ENCODE measurements at places on chromosomes 3 and 15. TPM values are rescaled to one million over a fixed set of nuclear protein-coding genes. Genes with fewer than 3 reads are reported as not detected.

GRCh38 chr3:177106184-177106583 is 91.1 kb downstream of the TBL1XR1 start:
- DNase-seq, result no peak

DNA sequence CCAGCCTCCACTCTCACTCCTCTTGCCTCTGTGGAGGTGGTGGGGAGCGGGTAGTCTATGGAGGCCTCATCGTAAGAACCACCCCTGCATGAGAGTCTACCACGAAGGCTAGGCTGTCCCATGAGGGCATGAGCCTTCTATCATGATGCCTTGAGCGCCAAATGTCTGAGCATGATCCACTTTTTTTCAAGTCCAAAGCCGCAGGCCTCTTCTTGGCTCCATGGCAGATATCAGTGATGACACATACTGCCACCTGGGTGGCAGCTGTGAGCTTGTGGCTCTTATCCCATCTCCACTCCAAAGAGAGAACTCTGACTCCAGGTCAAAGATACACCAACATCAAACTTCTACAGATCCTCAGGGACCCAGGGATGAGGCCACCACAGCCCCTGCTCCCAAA is 13.5 kb downstream of the POC1A start:
- DNase-seq, result no peak

The MESP2 gene
- 0.99 TPM for total RNA-seq

The SLC2A2 gene
- not detected for total RNA-seq

- DNase-seq, result no peak
Measured at GRCh38 chr3:41212088-41212487, 12.8 kb downstream of the CTNNB1 start.

GRCh38 chr15:29091666-29092065 is 178.0 kb downstream of the NSMCE3 start:
- no peak for DNase-seq

DNA sequence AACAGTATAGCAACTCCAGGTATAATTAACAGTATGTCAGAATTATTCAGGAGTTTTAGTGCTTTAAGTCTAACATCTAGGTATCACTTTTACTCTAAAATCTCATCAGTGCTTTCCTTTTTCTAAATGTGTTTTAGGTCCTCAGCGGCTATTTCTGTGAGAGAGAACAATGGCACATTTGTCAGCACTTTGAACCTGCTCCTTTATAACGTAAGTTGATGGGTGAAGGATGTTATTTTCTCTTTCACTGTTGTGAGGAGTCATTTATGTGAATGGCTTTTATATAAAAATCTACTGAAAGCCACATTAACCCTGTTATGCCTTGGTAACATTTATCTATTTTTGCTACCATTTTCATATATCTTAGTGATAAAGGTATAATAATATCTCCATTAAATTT is 22.8 kb downstream of the ZPLD1 start:
- no peak for DNase-seq

GRCh38 chr15:47691882-47692281 is 25.4 kb upstream of the SEMA6D start:
- DNase-seq, result no peak

DNA sequence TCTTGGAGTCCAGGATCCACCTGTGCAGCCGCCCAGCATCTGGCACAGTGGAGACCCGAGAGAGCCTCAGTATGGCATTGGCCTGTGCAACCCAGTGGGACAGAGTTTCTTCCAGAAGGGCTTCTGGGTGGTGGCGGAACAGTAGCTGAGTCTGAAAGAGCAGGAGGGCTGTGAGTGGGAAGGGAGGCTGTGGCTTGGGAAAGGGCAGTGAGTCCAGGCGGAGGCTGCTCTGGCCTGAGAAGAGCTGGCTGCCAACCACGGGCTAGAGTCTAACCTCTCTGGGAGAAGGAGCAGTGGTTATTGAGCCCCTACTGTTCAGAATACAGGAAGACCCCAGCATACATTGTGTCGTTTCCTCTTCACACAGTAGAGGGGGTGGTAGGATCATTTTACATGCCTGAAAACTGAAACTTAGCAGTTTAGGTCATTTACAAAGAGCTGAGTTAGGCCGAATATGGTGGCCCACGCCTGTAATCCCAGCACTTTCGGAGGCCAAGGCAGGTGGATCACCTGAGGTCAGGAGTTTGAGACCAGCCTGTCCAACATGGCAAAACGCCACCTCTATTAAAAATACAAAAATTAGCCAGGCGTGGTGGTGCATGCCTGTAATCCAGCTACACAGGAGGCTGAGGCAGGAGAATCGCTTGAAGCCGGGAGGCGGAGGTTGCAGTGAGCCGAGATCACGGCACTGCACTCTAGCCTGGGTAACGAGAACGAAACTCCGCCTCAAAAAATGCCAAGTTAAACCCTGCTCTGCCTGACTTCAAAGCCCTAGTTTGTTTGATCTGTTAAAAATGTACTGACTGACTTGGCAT is 3.2 kb downstream of the AEN start:
- peak; percentile 75 for DNase-seq

DNA sequence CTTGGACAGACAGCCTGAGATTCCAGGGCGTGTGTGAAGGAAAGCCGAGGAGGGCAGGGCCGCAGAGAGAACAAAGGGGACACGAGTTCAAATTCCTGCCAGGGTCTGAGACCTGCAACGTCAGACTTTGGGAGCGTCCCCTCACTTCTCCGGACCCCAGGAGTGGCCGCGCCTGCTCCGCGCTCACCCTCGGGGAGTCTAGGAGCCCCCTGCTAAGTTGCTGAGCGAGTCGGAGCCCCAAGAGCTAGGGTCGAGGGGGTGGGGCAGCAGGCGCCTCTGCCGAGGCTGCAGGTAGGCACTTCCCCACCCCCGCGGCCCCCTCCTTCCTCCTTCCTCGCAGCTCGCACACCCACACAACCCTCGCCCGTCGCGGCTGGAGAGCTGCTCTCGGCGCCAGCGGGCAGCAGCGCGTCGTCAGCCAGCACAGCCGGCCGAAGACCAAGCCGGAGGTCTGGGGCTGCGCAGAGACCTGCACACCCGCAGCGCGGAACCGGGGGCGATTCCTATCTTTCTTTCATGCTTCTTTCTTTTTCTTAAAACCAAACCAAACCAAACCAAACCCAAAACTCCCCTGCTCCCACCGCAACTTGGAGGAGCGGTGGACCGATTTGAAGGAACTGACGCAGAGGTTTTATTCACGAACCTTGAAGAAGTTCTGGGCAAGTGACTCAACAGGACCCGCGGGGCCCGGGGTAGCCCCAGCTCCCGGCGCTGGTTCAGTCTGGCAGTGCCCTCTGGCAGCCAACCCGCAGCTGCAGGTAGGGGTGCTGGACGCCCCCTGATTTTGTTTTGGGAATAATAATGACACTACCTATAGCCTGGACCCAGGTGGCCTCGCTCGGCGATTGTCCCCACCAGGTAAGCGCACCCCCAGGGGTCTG is at the start of gene ANKRD34C:
ANKRD34C (plus strand) TSS at position 352 of the 881 bp plus-strand sequence. CDS start 10,563 bp downstream, outside the sequence.
- DNase-seq, result no peak

GRCh38 chr3:108524537-108524936 is 14.1 kb upstream of the MYH15 start:
- DNase-seq, result peak; percentile 44

- peak; percentile 89 for DNase-seq
Measured at GRCh38 chr15:70142322-70143191, 44.8 kb upstream of the TLE3 start.

- peak; percentile 87 for DNase-seq
Measured at GRCh38 chr3:11465744-11466616, 177.7 kb downstream of the VGLL4 start.

The HPS3 gene
- total RNA-seq, result 33.4 TPM

The CCK gene
- total RNA-seq, result 1.0 TPM

GRCh38 chr3:167738037-167738436 is 2.5 kb downstream of the SERPINI1 start:
- DNase-seq, result no peak

The TMEM202 gene
- not detected for total RNA-seq

DNA sequence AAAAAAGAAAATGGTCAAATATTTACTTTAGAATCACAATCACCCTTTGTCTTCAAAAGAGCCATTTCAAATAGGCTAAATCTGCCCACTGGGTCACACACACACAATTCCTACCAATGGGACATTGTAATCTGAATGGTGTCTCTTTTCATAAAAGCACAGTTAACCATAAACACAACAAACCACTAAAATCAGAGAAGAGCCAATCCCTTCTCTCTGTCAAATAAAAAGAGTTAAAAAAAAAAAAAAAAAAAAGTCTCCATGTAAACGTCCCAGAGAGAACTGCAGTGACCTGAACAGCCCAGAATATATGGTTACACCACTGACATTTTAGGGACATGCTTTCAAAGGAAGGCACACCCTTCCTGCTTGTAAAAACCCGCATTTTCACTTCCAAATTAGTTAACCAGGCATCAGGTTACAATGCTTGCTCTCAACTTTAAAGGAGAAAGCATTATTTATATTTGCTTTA is 63.7 kb downstream of the PRICKLE2 start:
- DNase-seq, result peak; percentile 48

DNA sequence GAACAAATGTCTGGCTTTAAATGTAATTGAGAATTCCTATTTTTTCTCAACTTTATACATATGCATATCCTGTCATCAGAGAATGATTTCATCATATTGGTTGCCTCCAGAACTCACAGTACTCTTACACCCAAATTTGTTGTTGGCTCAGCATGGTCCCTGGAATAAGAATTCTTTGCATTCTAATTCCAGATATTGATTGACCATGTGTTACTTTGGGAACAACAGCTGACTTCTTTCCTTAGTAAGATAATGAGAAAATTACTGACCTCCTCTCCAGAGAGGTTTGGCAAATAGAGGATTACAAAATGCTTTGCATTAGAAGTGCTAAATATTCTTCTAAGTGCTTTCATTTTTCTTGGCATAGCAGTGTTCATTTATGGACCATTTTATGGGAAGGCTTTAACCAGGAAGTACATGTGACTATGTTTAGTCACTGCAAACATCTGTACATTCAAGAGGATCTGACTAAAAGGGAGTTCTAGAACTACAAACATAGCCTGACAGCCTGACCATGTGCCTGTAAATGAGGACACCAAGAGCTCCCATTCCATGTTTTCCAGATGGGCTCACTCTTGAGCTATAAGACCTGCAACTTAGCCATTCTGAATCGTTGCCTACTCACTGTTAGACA is 391.6 kb upstream of the DPPA4 start:
- no peak for DNase-seq

DNA sequence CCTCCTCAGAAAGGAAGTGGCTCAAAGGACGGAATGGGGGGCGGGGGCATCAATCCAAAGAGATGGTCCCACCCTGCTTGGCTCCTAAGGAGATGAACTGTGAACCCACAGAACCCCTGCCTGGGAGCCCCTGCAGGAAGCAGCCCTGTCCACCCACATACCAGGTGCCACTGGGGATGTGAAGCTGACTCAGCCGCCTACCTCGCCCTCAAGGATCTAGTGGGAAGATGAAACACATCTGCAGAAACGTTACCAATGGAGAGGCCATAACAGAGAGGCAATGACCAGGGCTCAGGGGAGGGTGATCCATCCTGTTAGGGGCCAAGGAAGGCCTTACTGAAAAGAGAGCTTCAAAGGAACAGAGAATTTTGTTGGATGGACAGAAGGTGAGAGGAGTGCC is 35.1 kb downstream of the EAF1 start:
- DNase-seq, result no peak

DNA sequence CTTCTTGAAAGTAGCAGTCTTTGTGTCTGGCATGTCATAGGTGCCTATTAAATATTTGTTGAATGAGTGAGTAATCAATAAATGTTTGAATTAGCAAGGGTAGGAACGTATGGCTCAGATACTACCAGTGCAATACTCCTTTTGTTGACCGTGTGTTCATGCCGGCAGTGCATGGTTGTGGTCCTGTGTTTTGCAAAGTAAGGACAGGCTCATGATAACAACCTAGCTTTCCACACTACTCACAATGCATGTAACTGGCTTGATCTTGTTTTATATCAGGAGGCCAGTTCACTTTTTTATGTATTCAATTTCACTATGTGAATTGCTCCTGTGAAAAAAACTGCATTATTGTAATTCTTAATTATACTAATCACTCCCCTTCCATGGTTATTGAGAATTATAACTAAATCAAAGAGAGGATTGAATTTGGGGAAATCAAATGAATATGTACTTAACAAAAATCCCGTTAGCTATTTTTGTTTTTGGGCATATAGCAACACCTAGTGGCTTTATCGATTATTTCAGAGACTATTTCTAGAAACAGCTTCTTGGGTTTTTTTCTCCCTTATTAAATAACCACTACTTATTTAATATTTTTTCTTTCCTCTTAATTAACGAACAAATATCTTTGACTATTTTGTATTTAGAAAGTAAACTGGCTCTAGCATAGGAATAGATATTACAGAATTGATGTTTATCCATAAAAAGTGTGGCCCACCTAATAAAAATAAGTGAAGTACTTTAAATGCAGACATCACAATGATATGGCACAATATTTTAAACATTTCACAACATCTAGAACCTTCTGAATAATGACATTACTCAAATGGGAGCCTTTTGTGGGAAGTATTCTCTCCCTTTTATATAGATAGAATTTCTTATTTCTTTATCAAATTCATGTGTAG is 218.5 kb downstream of the BBX start:
- peak; percentile 63 for DNase-seq

DNA sequence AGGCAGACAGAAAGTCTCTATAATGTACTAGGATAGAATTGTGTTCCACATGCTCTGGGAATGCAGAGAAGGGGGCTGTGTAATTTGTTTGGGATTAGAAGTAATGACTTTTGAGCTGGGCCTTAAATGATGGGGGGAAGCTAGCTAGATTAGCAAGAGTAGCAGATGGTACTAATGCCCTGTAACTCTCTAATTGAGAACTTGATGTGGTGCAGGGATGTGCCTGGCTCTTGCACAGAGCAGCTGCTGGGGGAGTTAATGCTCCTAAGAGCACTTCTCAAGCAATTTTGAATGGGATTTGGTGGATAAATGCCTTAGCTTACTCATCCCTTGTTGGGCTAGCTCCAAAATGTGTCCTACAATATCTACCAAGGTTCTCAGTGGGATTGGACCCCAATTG is 12.4 kb upstream of the SYN2 start:
- DNase-seq, result no peak

The RHCG gene
- not detected for total RNA-seq

The FBXO40 gene
- not detected for total RNA-seq

The ITIH4 gene
- total RNA-seq, result 2.6 TPM

- no peak for DNase-seq
Measured at GRCh38 chr15:90884719-90885431, 571 bp downstream of the FES start.

DNA sequence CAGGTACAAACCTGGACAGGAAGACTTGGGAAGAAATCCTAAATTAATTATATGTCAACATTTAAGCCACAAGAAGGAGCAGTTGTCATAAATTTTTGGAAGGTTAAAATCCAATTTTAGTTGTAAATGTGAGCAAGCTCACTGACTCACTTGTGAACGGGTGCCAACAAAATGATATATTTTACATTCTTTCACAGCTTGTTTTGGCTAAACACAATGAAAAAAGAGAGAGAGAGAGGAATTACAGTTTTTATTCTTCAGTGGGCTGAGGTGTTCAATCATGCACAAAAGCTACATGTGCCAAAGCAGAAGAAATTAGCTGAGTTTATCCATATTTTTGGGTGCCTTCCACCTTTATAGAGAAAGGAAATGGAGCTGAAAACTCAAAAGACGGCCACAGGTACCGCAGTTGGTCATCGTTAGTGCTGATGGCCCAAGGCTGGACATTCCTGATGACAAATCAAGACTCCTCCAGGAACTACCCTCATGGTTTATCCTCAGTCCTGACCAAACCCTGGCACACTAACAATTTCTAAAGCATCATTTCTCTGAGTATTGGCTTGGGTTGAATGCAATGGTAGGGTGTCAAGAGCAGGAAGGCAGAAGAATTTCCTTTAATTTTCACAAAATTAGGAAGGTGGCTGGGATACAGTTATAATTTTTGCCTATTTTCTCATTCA is 37.6 kb upstream of the WNT5A start:
- peak; percentile 31 for DNase-seq

All from fibroblast of lung (primary cell).